ENCODE measurements at places on chromosomes 12 and 14. TPM values are rescaled to one million over a fixed set of nuclear protein-coding genes. Genes with fewer than 3 reads are reported as not detected.

DNA sequence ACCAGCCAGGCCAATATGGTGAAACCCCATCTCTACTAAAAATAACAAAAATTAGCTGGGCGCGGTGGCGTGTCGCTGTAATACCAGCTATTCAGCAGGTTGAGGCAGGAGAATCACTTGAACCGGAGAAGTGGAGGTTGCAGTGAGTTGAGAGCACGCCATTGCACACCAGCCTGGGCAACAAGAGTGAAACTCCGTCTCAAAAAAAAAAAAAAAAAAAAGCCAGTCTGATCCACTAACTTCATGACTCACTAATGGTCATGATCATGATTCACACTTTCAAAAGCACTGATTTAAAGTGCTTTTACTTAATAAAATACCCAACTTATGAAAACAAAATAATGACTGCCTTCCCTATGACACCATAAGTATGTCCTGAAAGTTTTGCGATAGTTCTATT lies 38.4 kb upstream of the CPM start:
- no peak for DNase-seq

DNA sequence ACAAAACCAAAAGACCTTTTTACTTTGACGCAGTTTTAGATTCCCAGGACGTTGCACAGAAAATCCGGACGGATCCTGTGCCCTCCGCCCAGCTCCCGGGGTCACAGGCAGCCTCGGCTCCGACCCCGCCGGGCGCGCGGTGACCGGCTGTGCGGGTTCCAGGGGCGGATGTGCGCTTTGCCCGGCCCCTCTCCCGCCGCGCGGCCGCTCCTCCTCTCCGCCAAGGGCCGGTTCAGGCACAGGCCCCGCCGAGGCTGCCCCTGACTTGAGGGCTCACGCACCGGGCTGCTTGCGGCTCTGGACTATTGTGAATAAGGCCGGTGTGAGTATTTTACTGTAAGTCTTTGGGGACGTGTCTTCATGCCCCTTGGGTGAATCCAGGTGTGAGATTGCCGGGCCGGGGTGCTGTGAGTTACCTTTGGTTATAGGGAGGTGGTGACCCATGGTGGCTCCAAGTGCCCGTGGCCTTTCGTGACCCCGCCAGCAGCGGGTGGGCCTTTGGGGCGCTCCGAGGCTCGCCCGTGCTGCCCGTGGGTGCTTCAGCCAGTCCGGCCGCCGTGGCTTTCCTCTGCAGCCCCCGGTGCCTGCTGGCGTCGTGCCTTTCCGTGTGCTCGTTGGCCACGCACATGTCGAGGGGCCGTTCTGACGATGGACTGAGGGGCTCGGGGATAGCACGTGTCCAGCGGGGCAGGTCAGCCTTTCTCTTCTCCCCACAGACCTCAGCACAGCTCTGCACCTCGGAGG lies 45.9 kb downstream of the NOC4L start:
- DNase-seq, result no peak

GRCh38 chr14:81033698-81034240 lies 78.3 kb downstream of the TSHR start:
- no peak for DNase-seq

DNA sequence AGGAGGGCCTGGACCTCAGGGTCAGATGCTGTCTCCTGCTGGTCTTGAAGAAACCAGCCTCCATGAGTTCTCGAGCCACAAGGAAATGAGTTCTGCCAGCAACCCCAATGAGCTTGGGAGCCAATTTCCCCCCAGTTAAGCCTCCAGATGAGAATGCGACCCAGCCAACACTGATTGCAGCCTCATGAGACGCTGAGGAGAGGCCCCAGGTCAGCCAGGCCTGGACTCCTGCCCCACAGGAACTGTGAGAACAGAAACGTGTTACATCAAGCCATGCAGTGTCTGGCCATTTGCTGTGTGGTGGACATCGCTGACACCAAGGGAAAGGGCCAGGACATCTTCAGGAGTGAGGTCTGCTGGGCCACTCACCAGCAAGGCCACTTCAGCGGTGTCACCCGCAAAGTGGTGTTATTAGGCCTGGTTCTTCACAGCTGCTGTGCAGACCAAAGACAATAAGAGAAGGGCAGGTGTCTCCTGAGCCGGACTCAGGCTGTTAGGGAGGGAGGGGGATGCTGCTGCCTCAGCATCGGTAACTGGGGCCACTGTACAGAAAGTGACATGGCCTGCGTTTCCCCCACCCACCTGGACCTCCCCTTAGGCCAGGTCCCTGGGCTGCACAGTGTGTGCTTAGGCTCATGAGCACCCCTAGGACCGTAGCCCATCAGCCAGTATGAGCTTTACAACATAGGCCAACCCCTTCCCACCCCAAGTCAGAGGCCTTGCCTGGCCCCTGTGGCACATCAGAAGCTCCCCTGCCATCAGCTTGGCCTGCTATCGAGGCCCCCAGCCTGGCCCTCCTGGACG lies 272.4 kb upstream of the RTL1 start:
- no peak for DNase-seq

The SINHCAF gene
- 6.6 TPM for polyA plus RNA-seq

- no peak for DNase-seq
Measured at GRCh38 chr14:34439090-34439489, 22.9 kb downstream of the SPTSSA start.

Data from BJ (cell line).